Skeletal muscle cell (primary cell): ENCODE measurements at places on chromosomes 3 and 15.

DNA sequence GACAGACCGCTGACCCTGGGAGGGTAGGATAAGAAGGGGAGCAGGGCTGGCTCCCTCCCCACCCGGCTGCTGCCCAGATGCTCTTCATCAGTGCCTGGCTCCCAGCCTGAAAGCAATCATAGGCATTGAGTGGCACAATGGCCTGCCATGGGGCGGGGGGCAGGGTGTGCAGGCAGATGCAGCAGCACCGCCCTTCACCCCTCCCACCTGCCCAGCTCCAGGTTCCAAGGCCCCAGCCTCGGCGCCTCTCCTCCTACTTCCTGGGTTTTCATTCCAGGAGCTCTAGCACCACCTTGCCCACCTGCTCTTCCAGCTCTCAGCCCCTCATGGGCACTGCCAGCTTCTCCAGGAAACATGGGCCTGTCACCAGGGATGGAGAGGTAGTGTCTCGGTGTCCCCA lies 101.7 kb downstream of the MEGF11 start:
- DNase-seq, result no peak

GRCh38 chr15:87634361-87634760 lies 622.2 kb downstream of the NTRK3 start:
- DNase-seq, result no peak

DNA sequence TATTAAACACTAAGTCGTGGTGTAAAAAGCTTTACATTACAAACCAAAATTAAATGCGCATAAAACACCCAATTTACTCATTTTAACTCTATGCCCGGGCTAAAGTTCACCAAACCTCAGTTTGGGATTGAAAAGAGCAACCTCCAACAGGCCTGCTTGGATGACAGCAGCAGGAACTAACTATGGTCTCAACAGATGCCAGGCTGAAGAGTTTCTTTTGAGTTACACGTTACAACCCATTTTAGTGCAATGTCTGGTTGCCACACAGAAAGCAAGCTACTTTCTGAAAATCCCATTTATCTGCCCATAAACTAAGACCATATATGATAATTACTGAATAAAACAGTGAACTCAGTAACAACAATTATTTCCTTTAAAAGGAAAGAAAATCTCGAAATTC lies 2.2 kb downstream of the SATB1 start:
- no peak for DNase-seq

DNA sequence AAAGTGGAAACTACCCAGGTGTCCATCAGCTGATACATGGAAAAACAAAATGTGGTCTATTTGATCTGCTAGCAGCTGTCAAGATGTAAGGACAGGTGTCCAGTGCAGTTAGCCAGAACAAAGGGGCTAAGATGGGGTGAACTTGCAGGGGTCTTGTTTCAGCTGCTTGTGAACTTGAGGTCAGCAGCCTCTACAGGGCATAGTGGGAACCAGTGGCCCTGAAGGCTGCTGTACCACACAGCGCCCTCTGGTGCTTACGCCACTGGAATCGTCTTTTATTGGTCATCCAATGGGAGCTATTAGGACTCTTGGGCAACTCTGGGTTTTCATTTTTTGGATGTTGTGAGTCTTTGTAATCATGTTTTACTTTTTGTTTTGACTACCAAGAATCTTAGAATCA lies 62.2 kb upstream of the CTSH start:
- no peak for DNase-seq

- no peak for DNase-seq
Measured at GRCh38 chr3:195105389-195105788, 165.6 kb downstream of the XXYLT1 start.
